ENCODE measurements at places on chromosomes 4 and X.

DNA sequence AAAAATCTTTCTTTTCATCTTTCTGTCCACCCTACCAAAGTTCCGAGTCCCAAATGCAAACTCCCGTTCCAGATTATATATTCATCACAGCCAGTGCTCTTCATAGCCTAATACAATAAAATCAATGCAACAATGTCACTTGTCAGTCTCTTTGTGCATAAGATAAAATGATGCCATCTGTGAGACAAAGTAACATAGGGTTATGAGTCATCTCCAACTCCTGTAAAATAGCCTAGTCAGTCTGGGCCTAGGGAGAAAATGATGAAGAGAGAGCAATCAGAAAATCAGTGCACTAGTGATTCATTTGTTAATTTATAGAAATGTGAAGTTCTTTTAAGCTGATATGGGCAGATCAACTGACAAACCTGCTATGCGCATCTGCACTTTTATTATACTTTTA lies 689.1 kb upstream of the DIAPH2 start:
- H3K27me3 ChIP-seq: no peaks in the 10 kb centered on the region
- no peak overlapping the region for H3K4me3 ChIP-seq
- DNase-seq: peak; percentile 68
- H3K27ac ChIP-seq: peak overlapping the region; percentile 17
- peaks cover 22% of the 10 kb centered on the region for H3K4me1 ChIP-seq
- no peaks in the 10 kb centered on the region for H3K36me3 ChIP-seq

GRCh38 chrX:10011991-10012390 lies 44.8 kb downstream of the CLDN34 start:
- H3K36me3 ChIP-seq: no peaks in the 10 kb centered on the region
- H3K4me1 ChIP-seq: peaks cover 17% of the 10 kb centered on the region
- no peak for DNase-seq
- no peak overlapping the region for H3K27ac ChIP-seq
- H3K4me3 ChIP-seq: no peak overlapping the region
- no peaks in the 10 kb centered on the region for H3K27me3 ChIP-seq

- no peak overlapping the region for H3K27ac ChIP-seq
- no peaks in the 10 kb centered on the region for H3K36me3 ChIP-seq
- H3K27me3 ChIP-seq: no peaks in the 10 kb centered on the region
- no peaks in the 10 kb centered on the region for H3K4me1 ChIP-seq
- peak; percentile 50 for DNase-seq
Measured at GRCh38 chr4:5399790-5400421, 308.5 kb downstream of the EVC2 start.

- H3K27ac ChIP-seq: no peak overlapping the region
- H3K4me1 ChIP-seq: no peaks in the 10 kb centered on the region
- no peak overlapping the region for H3K4me3 ChIP-seq
Measured at GRCh38 chrX:64570204-64570603, 175.0 kb upstream of the MTMR8 start.

DNA sequence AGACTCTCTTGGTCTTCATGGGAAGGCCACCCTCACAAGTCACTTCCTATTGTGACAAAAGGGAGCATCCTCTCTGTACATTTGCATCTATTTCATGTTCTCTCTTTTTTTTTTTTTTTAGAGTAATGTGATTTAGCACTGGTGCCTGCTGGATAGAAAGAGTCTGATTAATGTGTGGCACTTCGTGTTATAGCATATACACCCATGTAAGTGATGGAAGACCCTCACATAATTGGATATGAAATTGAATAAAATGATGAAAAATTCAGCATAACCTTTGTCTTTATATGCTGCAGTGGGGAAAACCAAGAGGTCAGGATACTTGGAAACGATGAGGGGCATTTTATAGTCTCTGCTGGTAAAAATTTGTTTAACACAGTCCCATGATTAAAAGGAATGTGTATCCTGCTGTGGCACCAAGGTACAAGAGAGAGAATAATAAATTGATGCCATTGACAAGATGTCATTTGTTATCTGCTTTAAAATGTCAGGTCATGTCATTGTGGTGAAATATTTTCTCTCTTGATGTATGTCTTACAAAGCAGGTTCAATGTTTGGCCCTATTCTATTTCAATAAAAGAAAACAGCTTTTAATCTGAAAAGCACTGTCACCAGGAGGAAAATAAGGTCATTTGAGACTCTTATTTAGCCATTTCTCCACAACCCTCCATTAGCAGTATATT lies 1115.4 kb downstream of the STPG2 start:
- DNase-seq: no peak
- no peaks in the 10 kb centered on the region for H3K4me1 ChIP-seq
- no peaks in the 10 kb centered on the region for H3K36me3 ChIP-seq

DNA sequence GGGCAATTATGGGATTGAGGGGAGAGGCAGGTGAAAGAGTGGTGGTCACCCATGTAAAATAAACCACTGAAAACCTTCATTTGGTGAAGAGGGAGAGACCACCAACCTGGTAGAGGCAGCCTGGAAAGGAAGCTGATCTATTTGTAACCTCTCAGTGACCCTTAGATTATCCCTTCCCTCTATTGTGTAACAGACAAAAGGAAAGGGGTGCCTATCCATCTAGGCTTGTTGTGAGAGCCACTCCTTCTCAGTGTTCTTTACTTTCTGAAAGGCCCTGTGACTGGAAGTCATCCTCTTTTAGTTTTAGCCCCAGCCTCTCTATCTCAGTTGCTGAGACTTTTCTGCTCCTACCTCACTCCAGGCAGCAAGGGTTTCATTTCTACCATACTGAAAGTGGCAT lies 142.4 kb downstream of the TMEM164 start:
- H3K27ac ChIP-seq: no peak overlapping the region
- no peak overlapping the region for H3K4me3 ChIP-seq
- no peaks in the 10 kb centered on the region for H3K27me3 ChIP-seq
- DNase-seq: no peak
- no peaks in the 10 kb centered on the region for H3K4me1 ChIP-seq

Data from PC-3 (cell line).